ENCODE measurements at places on chromosomes 5 and 9.
A peak's percentile ranks its signal among the peaks of the same experiment; 100 is the strongest.

GRCh38 chr9:110541950-110542349 is 37.6 kb downstream of the SVEP1 start:
- no peak for DNase-seq

DNA sequence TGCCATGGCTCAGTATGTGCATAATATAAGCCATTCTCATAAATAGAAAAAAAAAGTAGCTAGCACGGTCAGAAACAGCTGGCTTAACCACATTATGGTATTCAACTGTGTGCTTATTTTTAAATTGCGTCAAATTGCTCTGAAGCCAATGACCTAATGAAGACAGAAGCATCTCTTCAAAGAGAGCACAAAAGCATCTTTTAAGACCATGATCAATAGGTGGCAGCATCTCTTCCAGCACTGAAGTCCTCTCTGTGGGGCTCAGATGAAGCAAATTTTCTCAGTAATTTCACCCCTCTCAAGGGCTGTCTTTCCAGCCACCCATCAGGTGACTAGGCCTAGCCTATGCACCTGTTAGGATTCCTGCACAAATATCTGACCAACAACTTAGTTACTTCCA is 251.4 kb downstream of the GLIS3 start:
- no peak for DNase-seq

GRCh38 chr5:117473165-117473564 is 898.5 kb upstream of the SEMA6A start:
- DNase-seq, result no peak

- no peak for DNase-seq
Observed at GRCh38 chr5:151155775-151156506, 1.6 kb downstream of the ANXA6 start.

DNA sequence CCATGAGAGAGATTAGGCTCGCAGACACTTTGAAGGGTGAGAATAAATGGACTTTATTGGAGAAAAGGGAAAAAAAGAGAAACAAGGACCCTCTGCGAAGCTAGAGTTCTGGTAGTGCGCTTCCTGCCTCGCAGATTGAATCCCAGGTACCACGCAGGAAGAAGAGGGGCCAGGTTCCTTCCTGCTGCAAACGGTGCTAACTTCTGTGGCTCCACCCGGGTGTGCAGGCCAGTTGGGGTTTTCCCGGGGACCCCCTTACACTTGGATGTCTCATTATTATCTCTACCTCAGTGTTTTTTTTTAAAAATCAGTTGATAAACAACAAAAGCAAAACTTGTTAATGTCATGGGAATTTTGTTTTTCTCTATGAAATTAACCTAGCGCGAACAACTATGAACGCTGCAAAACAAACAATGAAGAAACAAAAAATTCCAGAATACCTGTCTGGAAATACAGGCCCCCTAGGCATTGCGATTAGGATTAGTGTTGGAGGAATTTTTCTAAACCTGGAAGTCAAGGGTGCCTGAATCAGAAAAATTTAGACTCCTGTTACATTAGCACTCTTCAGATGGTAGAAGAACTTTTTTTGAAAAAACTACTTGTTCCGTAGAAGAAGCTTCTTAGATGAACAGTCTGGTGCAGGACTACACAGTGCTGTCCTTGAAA is 414.5 kb downstream of the MAN2A1 start:
- DNase-seq, result no peak

GRCh38 chr5:163586531-163586956 is 81.1 kb downstream of the MAT2B start:
- DNase-seq, result no peak

DNA sequence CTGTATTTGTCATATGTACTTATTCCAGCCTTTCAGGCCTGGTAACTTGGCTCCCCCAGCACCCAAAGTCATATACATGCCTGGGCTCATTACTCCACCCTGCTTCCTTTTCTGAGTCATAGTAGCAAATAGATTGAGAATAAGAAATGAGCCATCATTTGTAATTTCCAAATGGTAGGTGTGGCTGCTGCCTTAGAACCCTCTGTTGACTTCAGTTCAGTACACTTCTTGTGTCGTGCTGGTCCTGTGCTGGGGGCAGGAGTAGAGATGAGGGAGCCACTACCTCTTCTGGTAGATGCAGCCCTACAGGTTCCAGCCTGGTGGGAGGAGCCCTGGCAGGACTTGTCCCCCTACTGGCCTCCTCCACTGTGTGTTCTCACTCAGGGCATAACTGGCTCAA is 11.1 kb downstream of the GM2A start:
- no peak for DNase-seq

GRCh38 chr5:154523104-154523503 is 45.1 kb upstream of the HAND1 start:
- DNase-seq, result no peak

DNA sequence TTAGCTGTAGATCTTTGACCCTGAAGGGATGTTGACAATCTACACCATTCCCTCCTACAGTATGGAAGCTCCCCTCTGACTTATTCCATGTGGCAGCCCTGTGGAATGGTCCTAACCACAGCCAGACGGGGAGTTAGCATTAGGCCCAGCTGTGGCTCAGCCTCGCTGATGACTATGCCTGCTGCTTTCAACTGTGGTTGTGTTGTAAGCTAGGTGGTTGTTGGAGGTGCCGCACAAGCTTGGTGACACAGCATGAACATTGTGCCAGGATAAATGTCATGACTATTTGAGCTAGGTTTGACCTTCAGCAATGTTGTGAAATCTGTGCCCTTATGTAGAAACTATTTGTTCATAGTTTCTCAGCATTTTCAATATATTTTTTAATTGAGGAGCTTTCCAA is 40.6 kb downstream of the SGCD start:
- no peak for DNase-seq

GRCh38 chr5:111266491-111266890 is 42.3 kb downstream of the CAMK4 start:
- no peak for DNase-seq

GRCh38 chr9:105127863-105128220 is 116.6 kb upstream of the SLC44A1 start:
- no peak for DNase-seq

DNA sequence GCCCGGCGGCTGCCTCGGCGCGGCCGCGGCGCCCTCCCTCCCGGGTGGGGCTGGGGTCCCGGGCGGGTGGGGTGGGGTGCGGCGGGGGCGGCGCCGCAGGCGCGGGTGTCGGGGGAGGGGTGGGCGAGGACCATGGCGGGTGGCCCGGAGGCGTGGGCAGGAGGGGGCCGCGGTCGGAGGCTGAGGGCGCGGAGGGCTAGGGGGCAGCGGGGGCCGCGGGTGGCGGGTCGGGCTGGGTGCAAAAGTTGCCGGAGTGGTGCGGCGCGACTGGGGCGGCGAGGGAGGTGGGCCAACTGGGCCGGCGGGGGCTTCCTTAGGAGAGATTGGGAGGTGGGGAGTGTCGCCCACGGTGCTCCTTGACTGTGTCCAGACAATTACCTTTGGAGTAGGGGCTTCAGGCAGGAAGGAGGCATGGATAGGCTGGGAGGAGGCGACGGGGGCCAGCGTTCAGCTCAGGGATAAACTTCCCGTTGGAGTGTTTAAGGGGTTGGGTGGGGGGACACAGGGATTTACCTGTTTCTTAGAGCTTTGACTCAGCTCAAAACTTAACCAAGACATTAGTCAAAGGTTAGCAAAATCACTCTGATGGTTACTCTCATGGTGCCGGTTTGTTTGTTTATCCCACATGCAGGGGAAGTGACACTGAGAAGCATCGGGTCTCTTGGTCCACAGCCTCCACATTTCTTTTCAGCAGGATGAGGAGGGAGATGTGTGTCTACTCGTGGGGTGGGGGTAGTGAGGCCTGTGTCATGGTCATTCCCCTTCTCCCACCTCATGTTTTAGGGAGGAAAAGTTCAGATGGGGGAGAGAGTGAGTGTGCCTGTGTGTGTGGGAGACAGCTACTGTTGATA is 859 bp downstream of the CSNK1G3 start:
- DNase-seq, result peak; percentile 19

DNA sequence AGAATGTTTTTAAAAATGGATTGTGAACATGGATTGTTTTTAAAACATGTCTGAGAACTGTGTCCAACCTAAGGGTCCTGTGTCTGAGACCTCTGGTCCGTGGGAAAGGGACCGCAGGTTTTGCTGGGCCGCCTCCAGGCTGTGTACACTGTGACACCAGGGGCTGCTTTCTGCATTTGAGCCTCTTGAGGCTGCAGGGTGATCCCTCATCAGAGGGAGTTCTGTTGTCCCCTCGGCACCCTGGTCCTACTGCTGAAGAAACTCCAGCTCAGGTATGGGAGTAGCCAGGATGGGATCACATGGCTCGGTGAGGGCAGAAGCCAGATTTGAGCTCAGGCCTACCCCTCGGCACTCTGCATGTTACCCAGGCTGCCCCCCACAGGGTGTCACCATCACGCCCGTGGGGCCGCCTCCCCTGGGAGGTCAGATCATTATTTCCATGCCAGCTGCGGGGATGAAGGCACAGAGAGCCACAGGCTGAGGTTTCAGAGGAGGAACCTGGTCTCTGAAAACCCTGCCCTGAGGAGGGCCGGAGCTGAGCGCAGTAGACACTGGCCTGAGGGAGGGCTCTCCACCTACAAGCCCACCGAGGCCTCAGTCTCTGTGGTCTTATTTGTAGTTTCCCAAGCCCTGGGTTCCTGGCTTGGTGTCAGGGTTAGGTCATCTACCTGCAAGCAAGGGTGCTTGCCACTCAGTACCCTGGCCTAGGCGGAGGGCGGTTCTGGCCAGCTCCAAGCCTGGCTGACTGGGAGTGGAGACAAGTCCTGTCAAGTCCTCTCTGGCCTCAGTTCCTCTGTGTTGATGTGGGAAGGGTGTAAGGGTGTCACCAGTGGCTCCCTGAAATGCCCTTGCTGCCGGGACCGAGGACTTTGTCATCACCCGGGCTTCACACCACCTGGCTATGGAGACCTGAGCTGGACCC is 2.8 kb downstream of the PRR7 start:
- no peak for DNase-seq

DNA sequence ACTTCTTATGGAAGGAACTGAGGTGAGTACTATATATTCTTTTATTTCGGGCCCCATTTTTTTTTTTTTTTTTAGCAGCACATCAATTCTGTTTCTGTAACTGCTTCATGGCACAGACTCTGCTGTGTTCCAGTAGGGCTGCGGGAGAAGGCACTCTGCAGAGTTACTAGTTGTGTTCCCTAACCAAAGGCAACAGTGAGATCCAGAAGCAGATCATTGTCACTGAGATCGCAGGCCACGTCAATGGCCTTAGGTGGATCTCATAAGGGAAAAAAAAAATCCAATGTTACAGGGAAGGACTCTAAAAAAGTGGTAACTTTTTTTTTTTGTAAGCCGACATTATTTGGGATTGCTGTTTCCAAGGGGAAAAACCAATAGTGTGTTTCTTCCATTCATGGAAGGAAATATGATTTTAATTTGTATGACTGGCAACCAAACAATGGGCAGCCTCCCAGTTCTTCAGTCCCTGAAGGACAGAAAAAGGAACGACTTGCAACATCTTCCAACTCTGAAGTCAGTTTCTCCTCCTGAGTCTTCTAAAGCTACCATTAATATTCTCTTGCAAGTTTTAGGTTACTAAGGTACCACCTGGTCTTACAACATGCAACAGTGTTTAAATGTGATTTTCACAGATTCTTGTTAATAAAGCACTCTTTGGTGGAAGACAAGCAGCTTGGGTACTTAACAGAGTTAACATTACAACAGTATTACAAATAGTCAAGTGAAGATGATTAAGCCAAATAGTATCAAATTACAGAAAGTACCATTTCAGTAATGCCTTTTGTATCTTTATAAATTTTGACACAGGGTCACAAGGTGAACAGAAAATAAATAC is 52.8 kb downstream of the HABP4 start:
- no peak for DNase-seq

GRCh38 chr5:133838286-133838685 is 130.1 kb downstream of the C5orf15 start:
- no peak for DNase-seq

- no peak for DNase-seq
Observed at GRCh38 chr9:114143234-114143633, 12.1 kb upstream of the COL27A1 start.

DNA sequence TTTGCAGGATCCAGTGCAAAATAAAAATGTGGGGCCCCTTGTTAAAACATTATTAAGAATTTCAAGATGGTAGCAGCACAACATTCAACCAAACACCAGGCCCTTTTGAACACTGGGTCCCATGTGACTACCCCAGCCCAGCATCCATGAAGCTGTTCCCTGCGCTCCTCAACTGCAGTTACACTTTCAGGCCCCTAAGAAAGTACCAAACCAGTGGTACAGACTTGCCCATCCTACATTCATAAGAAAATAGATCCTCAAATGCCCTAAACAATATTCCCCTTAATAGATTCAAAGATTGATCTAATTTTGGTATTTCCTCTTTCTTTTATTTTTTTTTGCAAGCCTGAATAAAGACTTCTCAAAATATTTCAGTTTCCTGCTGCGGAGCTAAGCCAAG is 201.7 kb downstream of the EFNA5 start:
- DNase-seq, result no peak

DNA sequence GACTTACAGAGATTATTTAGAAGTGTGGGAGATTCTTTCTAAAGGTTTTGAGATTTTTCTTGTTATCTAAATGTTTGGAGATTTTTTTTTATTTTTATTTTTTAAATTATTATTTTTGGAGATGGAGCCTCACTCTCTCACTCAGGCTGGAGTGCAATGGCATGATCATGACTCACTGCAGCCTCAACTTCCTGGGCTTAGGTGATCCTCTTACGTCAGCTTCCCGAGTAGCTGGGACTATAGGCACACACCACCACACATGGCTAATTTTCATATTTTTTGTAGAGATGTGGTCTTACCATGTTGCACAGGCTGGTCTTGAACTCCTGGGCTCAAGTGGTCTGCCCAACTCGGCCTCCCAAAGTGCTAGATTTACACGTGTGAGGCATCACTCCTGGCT is 694.5 kb downstream of the TLE1 start:
- DNase-seq, result no peak

- DNase-seq, result no peak
Observed at GRCh38 chr5:143174714-143175398, 228.6 kb downstream of the NR3C1 start.

GRCh38 chr9:106843371-106843770 is 19.6 kb upstream of the ZNF462 start:
- DNase-seq, result no peak

- no peak for DNase-seq
Observed at GRCh38 chr5:172453986-172454357, 353 bp downstream of the SH3PXD2B start.

DNA sequence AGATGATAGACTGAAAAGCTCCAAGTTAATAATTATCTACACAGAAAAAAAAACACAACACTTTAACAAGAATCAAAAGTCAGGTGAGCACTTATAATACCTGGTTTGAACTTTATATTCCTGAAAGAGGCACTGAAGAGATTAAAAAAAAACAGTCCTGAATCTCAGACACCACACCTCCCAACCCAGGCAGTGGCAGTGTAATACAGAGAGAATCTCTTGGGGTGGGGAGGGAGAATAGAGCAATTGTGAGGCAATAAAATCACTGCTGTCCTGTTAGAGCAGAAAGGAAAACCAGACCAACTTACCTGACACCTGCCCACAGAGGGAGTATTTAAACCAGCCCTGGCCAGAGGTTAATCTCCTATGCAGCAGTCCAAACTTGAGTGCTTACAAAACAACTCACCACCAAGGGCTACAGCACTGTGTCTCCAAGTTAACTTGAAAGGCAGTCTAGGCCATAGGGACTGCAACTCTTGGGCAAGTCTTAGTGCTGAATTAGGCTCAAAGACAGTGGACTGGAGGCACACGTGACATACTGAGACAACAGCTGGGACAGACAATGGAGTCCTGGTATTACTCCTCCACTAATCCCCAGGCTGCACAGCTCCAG is 54.2 kb downstream of the SLCO4C1 start:
- no peak for DNase-seq

GRCh38 chr9:13607481-13608441 is 328.3 kb upstream of the MPDZ start:
- DNase-seq, result no peak

GRCh38 chr5:130335117-130335516 is 430.9 kb downstream of the CHSY3 start:
- DNase-seq, result no peak

GRCh38 chr5:73654171-73654811 is 28.3 kb downstream of the ARHGEF28 start:
- DNase-seq, result no peak

Data from activated T-helper 1 cell treated with anti-CD3 and anti-CD28 coated beads, Interleukin-2, amount 50 U/mL, for 16 hours (primary cell).